ENCODE measurements at places on chromosomes 12 and 14.

GRCh38 chr12:10372559-10372958, 17.3 kb downstream of the KLRK1 start:
- no peak for DNase-seq

- no peak for DNase-seq
These were observed 203.6 kb downstream of the NOVA1 start for GRCh38 chr14:26394150-26394810.

GRCh38 chr14:38517426-38517825, 261.5 kb upstream of the CLEC14A start:
- no peak for DNase-seq

DNA sequence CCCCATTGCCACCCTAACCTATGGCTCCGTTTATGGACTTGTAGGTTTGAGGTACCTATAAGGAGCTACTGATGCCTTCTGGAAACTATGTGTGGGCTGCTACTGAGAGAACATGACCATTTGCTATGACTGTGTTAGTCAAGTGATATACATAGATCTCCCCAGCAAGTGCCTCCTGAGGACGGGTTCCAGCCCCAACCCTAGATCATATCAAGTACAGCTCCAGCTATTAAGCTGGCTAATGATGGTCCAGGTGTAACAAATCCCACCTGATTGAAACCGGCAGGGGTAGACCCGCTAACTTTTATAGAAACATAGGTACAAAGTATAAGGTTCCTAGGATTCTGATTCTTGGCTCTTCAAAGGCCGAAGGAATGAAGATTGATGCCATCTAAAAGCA, 23.7 kb downstream of the NINJ2 start:
- DNase-seq: no peak

GRCh38 chr14:21933681-21934080, 260.1 kb upstream of the OR4E1 start:
- no peak for DNase-seq

- DNase-seq: no peak
These were observed 9.3 kb downstream of the COCH start for GRCh38 chr14:30883508-30884294.

DNA sequence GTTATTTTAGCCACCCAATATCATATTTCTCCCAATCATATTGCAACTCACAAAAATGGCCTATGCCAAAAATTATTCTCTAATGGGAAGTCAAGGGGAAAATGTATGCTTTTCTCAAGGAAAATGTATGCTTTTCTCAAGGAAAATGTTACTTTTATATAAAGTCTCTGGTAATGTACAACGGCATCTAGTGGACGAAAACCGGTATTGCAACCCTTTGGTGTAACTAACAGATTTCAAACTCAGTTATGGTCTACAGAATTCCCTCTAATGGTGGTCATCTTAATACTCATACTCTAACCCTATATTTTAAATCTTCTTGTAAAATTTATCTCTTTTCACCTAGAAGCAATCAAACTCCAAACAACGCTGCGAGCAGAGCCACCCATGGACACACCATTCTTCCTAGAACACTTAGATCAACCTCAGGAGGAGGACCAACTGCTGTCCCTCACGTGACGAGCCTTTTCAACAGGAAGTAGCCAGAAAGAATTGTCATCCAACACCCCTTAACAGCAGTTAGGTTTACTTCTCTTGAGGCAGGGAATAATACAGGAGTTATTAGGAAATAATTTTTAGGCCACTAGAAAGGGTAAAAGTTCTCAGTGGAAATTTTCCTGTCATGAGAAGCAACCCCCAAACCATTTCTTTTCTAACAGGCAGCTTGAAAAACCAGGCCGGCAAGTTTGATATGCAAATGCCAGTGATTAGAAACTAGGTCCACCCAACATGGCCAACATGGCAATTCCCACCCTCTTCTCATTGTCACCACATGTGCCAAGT, 20.1 kb downstream of the APOBEC1 start:
- no peak for DNase-seq

Measured in HFF-Myc (cell line).